ENCODE measurements at places on chromosomes 6 and 20.

DNA sequence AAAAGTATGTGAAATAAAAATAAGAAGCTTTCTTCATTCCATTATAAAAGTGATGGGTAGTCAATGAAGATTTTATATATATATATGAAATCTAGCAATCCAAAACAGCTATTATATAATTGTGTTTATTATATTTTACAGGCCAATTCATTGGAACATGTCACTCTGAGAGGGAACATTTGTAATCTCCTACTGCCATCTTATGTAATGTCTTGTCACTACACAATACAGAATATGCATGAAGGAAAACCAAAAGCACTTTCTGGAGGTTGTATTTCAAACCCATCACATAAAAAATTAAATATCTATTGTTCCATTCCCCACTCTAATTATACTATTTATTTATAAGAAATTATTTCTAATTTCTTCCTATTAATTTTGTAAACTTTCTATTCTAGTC is 31.5 kb upstream of the IRAK1BP1 start:
- peak; percentile 5 for DNase-seq

DNA sequence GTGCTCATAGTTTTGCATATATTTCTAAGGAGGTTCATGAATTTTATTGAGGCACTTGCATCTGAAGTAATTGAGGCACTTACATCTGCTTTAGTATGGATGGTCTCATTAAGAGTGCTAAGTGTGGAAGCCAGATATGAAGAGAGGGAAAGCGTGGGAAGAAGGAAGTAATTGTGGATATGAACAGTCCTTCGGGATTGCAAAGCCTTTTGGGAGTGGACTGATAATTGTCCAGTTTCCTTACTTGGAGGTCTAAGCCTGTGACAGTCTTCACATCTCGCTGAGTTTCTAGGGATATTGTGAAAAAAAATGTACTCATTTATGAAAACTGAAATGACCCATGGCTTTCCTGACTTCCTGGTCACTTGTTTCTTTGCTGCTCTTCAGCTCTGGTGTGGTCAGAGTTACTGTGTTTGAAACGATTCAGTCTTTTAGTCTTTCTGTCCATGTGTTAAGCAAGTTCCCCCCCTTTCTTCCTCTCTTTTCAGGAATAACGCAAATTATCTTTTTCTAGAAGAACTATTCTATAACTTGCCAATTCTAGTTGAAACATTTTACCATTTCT is 137.3 kb downstream of the ZFAND3 start:
- no peak for DNase-seq

- no peak for DNase-seq
Measured at GRCh38 chr6:148109732-148110131, 232.9 kb upstream of the SASH1 start.

- no peak for DNase-seq
Measured at GRCh38 chr20:9179193-9179802, 110.4 kb downstream of the PLCB4 start.

GRCh38 chr6:211871-212497 is 80.3 kb upstream of the DUSP22 start:
- no peak for DNase-seq

DNA sequence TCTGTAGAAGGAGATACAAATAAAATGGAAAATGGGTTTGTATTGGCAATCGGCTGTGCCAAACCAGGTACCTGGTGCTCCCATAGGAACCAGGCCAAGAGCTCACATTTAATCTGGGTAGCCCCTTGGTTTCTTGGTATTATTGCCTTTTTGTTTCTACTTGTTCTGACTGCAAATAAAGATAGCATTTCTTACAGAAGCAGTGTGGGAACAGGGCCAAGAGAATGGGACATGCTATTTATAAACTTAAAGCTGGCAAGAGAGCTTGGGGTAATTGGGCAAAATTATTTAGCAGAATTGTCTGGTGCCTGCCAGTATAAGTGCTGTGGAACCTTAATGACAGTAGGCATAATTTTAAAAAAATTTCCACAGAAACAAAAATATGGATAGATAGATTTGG is 113.5 kb upstream of the GLP1R start:
- no peak for DNase-seq

DNA sequence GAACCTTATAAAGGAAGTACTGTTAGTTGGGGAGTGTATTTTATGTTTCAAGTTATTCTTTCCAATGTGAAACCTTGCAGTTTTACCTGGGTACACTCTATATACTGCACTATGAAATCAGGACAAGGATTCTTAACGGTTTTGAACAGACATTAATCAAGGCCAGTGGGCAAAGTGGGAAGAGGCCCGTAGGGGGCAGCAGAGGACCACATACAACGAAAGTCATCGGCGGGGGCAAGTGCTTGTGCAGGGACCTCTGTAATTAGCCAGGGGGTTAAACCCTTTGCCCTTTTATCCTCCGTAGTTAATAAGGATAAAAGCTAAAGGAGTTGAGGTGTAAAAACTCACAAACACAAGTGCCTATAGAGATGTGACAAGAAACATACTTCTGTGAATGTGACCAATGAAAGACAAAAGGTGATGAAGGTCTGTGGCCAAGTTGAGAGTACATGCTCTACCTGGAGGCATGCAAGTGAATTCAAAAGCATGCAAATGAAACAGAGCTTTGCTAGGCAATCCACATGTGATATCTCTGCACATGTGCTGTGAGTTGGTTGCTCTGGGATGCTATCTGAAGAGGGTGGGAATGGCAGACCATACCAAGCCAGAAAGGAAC is 392.7 kb upstream of the MAN1A1 start:
- DNase-seq: peak; percentile 73

- no peak for DNase-seq
Measured at GRCh38 chr6:108145639-108146038, 20.2 kb upstream of the NR2E1 start.

DNA sequence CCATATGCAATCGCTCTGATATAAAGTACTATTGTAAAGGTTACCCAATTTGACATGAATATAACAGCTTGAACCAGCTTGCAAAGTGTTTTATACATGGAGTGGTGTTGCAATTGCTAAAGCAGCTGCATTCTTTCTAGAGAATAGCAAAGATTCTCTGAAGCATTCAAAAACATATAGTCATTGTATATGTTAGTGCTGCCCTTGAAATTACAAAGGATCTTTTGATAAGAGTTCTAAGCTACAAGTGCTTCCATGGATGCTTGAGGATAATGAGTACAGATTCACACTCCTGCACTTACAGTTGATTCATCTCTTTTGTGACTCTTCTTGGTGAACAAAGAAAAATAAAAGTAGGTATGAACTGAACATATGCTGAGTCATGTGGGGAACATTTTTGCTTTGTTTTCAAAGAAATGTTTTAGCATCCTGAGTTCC is 175.7 kb downstream of the ALDH8A1 start:
- DNase-seq: no peak

GRCh38 chr6:35061102-35061615 is 80.0 kb downstream of the TCP11 start:
- DNase-seq: no peak

DNA sequence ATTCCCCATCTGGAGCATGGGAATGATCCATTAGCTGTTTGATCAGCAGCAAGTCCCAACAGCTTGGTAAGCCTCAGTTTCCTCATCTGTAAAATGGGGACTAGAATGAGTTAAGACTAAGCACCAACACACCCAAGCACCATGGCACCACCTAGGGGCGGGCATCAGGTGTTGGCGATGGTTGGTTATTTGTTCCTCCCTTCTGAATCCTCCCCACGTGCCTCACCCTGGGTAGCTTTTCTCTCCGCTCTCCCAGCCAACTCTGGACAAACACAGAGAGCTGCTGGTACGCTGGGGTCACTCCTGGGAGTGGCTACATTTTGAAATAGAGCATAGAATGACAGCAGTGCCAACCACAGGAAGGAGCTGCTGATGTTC is 13.3 kb upstream of the ITPR3 start:
- peak; percentile 65 for DNase-seq

GRCh38 chr6:37495244-37495934 is 4.3 kb downstream of the CCDC167 start:
- DNase-seq: peak; percentile 48

GRCh38 chr6:152954443-152954842 is 28.4 kb downstream of the FBXO5 start:
- peak; percentile 21 for DNase-seq

DNA sequence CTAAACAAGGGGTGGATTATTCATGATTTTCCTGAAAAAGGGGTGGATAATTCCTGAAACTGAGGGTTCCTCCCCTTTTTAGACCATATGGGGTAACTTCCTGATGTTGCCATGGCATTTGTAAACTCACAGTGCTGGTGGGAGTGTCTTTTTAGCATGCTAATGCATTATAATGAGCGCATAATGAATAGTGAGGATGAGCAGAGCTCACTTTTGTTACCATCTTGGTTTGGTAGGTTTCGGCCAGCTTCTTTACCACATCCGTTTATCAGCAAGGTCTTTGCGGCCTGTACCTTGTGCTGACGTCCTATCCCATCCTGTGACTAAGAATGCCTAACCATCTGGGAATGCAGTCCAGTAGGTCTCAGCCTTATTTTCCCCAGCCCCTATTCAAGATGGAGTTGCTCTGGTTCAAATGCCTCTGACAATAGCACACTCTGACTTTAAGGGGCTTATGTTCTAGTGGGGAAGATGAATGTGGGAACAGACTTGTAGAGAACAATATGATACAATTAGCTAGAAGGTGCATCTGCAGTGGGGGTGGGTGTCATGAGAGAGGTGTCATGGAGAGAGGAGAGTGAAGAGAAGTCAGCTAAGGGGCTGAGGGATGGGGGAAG is 4.2 kb upstream of the GPR31 start:
- no peak for DNase-seq

DNA sequence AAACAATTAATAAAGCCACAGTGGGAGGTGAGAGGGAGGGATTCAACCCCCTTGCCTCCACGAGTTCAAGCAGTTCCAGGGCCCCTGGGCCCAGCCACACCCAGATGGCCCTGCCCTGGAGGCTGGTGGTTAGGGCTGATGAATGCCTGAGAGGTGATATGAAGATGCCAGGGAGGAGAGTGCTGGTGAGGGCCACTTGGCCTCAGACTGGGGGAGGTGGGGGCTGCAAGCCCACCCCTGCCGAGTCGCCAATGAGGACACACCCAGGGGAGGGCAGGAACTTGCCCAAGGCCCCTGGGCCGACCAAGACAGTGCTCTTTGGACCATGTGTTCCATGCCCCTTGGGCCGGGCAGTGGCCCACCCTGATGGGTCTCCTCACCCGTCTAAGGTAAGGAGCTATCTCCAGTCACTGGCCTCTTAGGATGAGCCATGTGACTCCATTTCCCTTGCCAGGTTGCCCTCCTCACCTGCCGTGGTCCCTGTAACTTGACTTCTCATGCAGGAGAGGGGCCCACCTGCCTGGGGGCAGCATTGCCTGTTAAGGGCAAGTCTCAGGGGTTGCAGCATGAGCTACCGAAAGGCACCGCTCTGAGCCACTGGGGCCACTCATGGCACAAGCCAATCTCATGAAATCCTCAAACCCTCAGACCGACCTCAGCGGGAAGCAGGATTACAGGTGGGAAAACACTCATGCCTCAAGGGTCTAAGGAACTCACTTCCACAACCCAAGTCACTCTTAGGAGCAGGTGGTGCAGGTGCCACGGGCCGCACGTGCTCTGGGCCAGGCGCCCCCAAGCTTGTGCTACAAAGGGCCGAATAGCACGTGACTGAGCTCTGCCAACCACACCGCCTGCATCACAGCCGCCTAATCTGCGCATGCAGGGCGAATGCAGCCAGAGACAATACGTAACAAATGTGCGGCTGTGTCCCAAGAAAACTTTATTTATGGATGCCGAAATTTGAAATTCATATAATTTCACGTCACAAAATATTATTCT is 147.4 kb upstream of the MLN start:
- DNase-seq: no peak

DNA sequence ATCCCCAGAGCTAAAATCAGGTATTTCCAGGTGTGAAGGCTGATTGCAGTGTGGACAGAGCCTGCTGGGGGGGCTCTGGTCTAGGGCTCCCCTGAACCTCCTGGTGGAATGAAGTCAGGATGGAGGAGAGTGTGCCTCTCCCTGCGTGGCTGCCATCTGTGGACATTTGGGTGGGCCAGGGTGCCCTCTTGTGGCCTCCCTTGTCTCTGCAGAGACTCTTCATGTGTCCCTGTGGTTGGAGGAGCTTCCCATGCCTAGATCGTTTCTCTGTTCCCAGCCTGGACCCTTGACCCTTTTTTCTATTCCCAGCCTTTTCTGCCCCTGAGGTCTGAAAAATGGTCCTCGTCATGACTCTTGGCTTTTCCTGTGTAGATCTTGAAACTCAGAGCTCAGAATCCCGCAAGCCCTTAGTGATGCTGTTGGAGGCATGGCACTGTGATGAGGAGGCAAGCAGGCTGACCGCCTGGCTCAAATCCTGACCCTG is 9.9 kb upstream of the PSMF1 start:
- peak; percentile 55 for DNase-seq

- DNase-seq: no peak
Measured at GRCh38 chr6:53144802-53145201, 3.8 kb downstream of the GCM1 start.

DNA sequence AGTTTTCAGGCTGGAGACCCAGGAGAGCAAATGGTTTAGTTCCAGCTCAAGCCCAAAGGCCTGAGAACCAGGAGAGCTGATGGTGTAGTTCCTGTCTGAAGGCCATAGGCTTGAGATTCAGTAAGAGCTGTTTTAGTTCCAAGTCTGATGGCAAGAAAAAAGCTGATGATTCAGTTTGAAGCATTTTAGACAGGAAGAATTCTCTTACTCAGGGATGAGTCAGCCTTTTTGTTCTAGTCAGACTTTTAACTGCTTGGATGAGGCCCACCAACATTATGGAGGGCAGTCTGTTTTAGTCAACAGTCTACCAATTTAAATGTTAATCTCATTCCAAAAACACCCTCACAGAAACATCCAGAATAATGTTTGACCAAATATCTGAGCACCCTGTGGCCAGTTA is 2.5 kb downstream of the ZSCAN26 start:
- DNase-seq: no peak

- no peak for DNase-seq
Measured at GRCh38 chr6:15708231-15708630, 45.4 kb upstream of the DTNBP1 start.

DNA sequence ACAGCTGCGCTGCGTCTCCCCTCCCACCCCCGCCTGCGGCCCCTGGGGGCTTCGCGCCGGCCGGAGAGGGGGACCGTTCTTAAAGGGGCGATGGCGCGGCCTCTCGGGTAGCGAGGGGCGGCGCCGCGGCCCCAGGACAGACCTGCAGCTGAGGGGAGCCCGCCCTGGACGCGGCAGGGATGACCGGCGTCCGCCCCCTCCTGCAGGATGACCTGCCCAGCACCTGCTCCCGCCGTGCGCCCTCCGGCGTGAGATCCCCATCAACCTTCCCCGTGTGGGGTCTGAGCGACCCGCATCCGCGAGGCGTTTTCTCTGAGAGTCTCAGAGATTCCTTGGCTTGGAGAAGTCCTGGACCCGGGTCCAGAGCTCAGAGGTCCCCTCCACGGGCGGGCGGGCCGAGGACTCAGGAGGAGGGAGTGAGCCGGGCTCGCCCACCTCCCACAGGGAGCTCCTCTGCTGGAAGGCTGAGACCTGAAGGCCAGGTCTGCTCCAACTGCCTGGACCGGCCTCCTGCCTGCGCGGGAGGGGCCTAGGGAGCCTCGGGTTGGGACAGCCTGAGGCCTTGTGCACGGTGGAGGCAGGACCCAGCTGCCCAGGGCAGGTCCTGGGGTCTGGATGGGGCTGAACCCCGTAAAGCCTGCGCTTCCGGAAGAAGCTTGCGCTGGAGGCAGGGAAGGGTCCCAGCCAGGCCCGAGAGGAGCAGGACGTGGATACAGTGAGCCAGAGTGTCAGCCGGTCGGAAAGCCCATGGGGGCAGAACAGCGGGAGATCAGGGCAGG is 532 bp upstream of the NKAIN4 start:
- no peak for DNase-seq

- peak; percentile 89 for DNase-seq
Measured at GRCh38 chr6:166381733-166382499, 824 bp downstream of the MPC1 start.

GRCh38 chr6:143535189-143535614 is 23.7 kb upstream of the FUCA2 start:
- no peak for DNase-seq

All from GM12865 (cell line).